ENCODE measurements at places on chromosomes 1 and 21. TPM values are rescaled to one million over a fixed set of nuclear protein-coding genes. Genes with fewer than 3 reads are reported as not detected.

UBXN10 gene
- 5.8 TPM for total RNA-seq

SPRR3 gene
- total RNA-seq: 0.93 TPM

CAMK2N1 gene
- total RNA-seq: 274 TPM

DNA sequence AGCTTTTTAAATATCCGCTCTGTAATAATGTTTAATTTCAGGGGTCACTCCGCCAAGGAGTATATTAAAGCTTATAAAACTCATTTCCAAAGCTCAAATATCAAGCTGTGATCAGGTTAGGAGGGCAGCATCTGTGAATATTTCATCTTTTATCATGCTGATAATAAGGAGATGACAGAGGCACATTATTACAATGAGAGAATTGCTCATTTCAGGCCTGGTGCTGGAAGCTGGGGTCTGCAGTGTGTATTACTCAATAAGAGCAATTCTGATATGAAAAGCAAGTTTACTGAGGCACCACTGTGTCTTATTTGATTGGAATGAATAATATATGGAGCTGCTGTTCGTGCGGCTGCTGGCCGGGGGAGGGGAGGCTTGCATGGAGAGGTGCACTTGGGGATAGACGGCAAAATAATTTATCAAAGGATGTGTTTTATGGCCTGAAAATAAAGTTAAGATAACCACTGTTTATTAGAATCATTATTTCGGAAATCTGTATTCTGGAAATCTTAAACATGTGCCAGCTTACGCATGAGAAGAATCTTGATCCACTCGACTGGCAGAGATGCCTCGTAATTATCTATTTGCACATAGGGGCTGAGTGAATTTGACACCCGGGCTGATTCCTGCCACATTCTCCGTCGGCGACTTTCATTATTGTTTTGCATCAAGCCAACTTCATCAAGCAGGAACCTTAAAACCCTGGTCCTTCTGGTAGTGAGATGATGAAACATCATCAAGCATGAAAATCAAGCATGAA lies 173.2 kb downstream of the RRAGC start:
- no peak for DNase-seq

CLEC20A gene
- not detected for total RNA-seq
